GM23248 (cell line): ENCODE measurements at places on chromosomes 6 and 20. TPM values are rescaled to one million over a fixed set of nuclear protein-coding genes. Genes with fewer than 3 reads are reported as not detected.
A peak's percentile ranks its signal among the peaks of the same experiment; 100 is the strongest.

- H3K36me3 ChIP-seq: peaks cover 21% of the 10 kb centered on the region
- no peaks in the 10 kb centered on the region for H3K27me3 ChIP-seq
- no peak overlapping the region for H3K4me3 ChIP-seq
These were observed 15.0 kb upstream of the MAP1LC3A start for GRCh38 chr20:34543463-34544056.

DNA sequence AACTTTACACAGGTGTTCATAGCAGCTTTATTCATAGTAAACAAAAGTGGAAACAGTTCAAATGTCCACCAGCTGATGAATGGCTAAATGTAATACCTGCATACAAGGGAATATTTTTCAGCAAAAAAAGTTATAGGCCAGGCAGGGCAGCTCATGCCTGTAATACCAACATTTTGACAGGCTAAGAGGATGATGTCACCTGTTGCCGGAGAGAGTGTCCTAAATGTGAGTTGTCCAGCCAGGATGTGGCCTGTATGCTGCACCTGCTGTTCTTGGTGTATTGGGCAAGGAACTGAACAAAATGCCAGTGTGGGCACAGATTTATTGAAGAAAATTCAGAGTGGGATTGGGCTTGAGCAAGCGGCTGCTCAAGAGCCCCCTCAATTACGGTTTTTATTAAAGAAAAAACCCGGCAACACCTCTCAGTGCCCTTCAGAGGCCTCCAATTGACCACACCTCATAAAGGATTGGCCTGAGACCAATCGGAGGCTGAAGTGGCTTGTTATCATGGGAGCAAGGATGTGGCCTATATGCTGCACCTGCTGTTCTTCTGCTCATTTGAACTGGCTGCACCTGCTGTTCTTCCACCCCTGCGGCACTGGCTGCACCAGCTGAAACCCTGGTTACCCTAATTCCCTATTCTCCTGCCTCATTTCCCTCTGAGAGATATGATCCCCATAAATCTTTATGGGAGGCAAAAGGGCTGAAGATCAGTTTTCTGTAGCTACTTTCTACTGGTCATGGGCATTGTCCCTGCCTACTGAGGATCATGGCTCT, 164.3 kb upstream of the PROKR2 start:
- no peak overlapping the region for H3K4me3 ChIP-seq
- H3K27ac ChIP-seq: no peak overlapping the region
- no peak for DNase-seq

GRCh38 chr6:26020329-26021000, 57.9 kb downstream of the TRIM38 start:
- H3K27me3 ChIP-seq: no peaks in the 10 kb centered on the region
- H3K4me1 ChIP-seq: peaks cover 27% of the 10 kb centered on the region; the same call in 1 of the 2 replicates
- H3K4me3 ChIP-seq: peak overlapping the region; percentile 75
- peak overlapping the region; percentile 97 for H3K27ac ChIP-seq

DNA sequence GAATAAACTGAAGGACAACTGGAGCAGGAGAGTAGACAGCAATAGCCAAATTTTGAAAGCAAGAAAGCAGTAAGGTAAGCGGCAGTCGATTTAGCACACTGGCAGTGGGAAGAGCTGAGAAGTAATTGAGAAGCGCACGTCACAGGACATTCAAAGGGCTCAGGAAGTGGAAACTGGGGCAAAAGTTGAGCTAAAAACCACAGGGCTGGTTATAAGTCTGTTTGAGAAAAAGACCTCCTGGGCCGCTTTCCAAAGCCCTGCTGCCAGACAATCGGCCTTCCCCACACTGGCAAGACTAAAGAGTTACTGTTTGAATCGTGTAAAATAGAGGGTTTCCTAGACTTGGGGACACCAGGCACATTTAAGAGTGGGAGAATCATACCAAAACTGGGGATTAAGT, 161.4 kb downstream of the DNAH8 start:
- no peaks in the 10 kb centered on the region for H3K36me3 ChIP-seq
- H3K27ac ChIP-seq: no peak overlapping the region
- no peak for DNase-seq
- no peaks in the 10 kb centered on the region for H3K27me3 ChIP-seq
- H3K4me1 ChIP-seq: no peaks in the 10 kb centered on the region

DNA sequence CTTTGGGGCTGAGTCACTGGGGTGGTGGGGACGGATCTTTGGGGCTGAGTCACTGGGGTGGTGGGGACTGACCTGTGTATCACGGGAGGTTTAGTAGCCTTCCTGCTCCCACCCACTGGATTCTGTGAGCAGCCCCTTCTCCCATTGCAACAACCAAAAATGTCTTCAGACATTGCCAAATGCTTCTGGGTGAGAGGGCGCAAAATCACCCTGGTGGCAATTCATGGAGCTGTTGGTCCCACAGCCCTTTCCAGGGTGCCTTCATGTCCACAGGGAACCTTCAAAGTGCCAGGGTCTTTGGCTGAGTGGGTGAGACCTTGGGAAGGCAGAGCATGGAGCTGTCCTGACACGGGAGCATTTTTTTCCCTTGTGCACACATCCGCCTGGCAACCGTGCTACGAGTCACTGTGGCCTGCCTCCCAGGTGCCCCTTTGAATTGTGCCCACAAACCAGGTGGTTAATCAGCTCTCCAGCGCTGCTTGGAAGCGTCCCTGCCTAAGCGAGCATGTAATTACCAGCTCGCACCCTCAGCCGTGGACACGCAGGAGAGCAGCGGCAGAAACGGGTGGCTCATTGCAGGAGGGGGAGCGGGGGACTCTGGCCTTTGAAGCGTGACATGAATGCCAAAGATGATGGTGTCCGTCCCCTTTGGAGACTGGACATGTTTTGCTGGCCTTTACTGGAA, 27.4 kb upstream of the APCDD1L start:
- peaks cover 19% of the 10 kb centered on the region for H3K4me1 ChIP-seq
- H3K36me3 ChIP-seq: no peaks in the 10 kb centered on the region
- H3K27ac ChIP-seq: peak overlapping the region; percentile 66
- H3K27me3 ChIP-seq: no peaks in the 10 kb centered on the region
- peak; percentile 41 for DNase-seq
- no peak overlapping the region for H3K4me3 ChIP-seq

DNA sequence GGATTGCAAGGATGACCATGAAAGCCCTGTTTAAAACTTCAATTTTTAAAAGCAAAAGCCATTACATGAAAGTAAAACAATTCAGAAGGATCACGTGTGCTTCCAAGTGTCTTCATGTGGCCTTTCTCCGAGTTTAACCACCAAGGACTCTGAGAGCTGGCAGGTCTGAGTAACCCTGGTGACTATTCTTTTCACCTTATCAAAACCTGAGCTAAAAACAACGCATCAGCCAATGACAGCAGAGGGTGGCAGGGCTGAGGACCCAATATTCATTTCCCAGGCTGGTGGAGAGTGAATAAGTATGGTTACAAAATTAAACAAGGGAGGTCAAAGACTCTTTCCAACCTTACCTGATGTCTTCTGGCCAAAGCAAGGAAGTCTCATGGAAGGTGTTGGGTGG, 46.7 kb downstream of the DNAAF9 start:
- no peak overlapping the region for H3K27ac ChIP-seq
- H3K4me1 ChIP-seq: no peaks in the 10 kb centered on the region
- H3K27me3 ChIP-seq: no peaks in the 10 kb centered on the region
- H3K36me3 ChIP-seq: peaks cover 18% of the 10 kb centered on the region; the same call in 1 of the 2 replicates
- no peak overlapping the region for H3K4me3 ChIP-seq
- no peak for DNase-seq

- no peaks in the 10 kb centered on the region for H3K4me1 ChIP-seq
- no peak for DNase-seq
- H3K4me3 ChIP-seq: no peak overlapping the region
- no peaks in the 10 kb centered on the region for H3K27me3 ChIP-seq
- H3K27ac ChIP-seq: no peak overlapping the region
These were observed 571.8 kb downstream of the QKI start for GRCh38 chr6:163986313-163986712.

DNA sequence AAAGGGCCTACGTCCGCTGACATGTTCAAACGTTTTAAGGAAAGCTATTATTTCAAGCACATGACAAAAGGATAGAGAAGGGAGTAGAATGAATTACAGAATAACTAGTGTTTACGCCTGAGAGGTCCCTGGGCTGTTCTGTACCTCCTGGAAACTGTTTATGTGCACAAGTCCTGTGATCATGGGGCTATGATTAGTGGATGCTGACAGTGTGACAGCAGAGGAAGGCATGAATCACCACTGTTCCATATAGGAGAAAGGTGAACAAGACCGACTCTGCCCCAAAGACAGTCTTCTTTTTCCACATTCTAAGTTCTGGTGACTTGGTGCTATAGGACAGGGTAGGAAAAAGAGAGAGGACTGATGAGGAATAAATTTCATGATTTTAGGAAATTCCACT, 249.2 kb upstream of the PRDM1 start:
- H3K4me3 ChIP-seq: no peak overlapping the region
- DNase-seq: no peak
- H3K36me3 ChIP-seq: no peaks in the 10 kb centered on the region
- H3K27me3 ChIP-seq: no peaks in the 10 kb centered on the region

- H3K36me3 ChIP-seq: no peaks in the 10 kb centered on the region
- no peak overlapping the region for H3K4me3 ChIP-seq
- H3K4me1 ChIP-seq: peaks cover 6% of the 10 kb centered on the region
- no peak for DNase-seq
These were observed 170.7 kb upstream of the PMEPA1 start for GRCh38 chr20:57880571-57880892.

The RTN4IP1 gene
- 5.3 and 5.5 TPM in 2 replicates for polyA plus RNA-seq
